ENCODE measurements at places on chromosomes 13 and 19.
A peak's percentile ranks its signal among the peaks of the same experiment; 100 is the strongest.

DNA sequence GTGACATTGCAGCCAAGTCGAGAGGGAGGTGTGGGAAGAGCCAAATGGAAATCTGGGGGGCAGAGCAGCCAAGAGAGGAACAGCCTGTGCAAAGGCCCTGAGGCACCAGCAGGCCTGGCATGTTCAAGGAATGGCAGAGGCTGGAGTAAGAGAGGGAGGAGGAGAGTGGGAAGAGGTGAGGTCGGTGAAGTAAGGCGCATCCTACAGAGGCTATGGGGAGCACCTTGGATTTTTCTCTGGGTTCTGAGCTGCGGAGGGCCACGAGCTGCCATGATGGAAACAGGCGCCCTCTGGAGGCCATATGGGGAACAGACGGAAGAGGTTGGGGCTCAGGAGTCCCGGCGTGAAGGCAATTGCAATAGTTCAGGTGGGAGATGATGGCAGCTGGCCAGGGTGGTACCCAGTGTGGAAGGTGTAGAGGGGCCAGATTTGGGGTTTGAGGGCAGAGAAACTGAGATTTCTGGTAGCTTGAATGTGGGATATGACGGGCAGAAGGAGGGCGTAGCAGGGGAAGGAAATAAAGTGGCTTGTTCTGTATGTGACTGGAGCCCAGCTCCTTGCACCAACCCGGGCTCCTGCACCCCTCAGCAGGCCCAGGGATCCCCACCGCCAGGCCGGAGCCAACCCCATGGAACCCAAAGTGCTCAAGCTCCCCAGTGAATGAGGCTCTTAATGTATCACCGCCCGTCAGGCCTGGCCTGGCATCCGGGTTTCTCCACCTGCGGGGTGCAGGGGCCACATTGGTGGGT, 20.5 kb upstream of the STRN4 start:
- DNase-seq = peak; percentile 55

GRCh38 chr13:74751739-74752138, 617.5 kb upstream of the KLF12 start:
- no peak for DNase-seq

DNA sequence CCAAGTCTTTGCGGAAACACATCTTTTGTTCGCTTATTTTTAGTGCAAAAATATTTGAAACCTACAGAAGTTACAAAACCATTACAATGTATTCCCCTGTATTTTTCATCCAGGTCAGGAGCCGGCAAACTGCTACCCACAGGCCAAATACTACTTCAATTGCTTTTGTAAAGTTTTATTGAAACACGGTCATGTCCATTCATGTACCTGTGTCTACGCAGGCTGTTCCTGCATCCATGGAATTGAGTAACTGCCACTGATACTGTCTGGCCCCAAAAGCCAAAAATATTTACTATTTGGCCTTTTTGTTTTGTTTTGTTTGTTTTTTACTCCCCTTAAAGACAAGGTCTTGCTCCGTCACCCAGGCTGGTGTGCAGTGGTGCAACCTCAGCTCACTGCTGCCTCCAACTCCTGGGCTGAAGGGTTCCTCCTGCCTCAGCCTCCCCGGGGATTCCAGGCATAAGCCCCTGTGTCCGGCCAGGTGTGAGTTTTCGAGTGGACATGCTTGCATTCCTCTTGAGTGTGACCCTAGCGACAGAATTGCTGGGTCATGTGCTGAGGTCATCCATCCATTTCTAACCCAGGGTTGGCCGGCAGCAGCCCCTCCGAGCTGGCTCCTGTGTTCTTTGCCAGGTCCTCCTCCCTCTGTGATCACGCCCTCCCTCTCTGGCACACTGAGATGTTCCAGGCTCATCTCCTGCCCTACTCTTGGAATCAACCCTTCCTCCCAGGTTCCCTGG, 10.9 kb upstream of the S1PR4 start:
- no peak for DNase-seq

- DNase-seq = no peak
These were observed 283.9 kb upstream of the SLC10A2 start for GRCh38 chr13:103350147-103350546.

- DNase-seq = no peak
These were observed 573 bp upstream of the ZNF614 start for GRCh38 chr19:52028780-52029123.

Data from stimulated activated CD4-positive, alpha-beta T cell treated with anti-CD3 and anti-CD28 coated beads, Interleukin-12 subunit alpha, Interleukin-12 subunit beta, amount 100 ng/mL, for 24 hours (primary cell).